Left renal pelvis (tissue), 4 donors: ENCODE measurements at places on chromosomes 2 and 18. TPM values are rescaled to one million over a fixed set of nuclear protein-coding genes. Genes with fewer than 3 reads are reported as not detected.

Gene CDK5R2
- polyA plus RNA-seq = 0.14 TPM

Gene NGEF
- 3.5 TPM for polyA plus RNA-seq

Gene CRYBA2
- not detected for polyA plus RNA-seq

Gene MYCN
- 31.3 TPM for polyA plus RNA-seq

DNA sequence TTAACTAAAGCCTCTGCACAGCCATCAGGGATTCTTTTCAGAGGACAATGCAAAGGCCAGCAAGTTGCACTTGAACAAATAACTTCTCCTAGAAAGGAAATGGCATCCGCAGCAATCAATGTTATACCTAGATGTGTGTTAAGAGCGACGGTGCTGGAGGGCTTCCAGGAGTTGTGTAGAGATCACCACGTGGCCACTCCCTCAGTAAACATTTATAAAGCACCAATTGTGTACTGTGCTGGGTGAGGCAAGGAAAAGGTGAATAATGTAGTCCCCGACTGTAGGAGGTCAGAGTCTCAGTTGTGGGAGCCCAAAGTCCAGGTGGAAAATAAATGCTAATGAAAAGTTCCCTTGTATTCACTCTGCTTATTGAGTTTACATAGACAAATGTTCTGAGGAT, 135.0 kb downstream of the ALK start:
- no peak for DNase-seq

- no peak for DNase-seq
Measured at GRCh38 chr2:177042311-177042710, 170.3 kb upstream of the HNRNPA3 start.

GRCh38 chr18:25164211-25164847, 187.6 kb downstream of the ZNF521 start:
- no peak for DNase-seq
